ENCODE measurements at places on chromosomes 1 and 21.

- DNase-seq, result no peak
Observed at GRCh38 chr1:106780806-106781569, 275.5 kb upstream of the PRMT6 start.

DNA sequence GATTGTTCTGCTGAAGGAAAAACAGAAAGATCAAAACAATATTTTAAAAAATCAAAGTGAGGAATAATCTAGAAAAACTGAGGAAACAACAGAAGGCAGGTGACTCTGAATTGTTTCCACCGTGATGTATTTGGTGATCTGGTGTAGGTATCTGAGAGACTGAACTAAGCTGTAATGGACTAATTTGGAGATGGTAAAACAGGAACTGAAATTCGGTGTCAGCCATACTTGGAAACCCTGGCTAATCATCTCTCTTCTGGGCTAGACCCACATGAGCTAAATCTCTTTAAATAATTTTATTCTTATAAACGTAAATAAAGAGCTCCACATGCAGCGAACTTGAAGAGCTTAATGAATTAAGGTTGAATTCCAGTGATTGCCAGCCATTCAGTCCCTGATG lies 1226.1 kb downstream of the NCAM2 start:
- no peak for DNase-seq

DNA sequence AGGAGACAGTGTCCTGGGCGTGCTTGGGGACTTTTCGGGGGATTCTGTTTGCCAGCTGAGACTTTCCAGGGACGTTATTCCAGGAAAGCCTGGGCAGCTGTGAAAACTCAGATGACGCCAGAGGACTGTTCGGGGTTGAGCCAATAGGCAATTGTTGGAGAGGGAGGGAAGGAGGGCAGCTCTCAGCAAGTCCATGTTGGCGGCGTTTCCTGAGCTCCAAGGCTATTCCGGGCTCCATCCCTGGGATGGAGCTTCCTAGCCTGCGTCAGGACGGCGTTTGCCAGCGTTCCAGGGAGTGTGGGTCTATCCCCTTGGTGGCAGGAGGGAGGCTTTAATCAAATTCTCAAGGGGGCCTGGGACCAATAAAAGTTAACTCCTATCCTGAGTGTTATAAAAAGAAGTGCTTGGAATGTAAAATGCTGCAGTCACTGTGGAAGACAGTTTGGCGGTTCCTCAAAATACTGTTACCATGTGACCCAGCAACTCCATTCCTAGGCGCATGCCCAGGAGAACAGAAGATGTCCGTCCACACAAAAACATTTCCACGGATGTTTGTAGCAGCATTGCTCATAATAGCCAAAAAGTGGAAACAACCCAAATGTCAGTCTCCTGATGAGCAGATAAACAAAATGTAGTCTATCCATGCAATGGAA lies 15.2 kb downstream of the SLC27A3 start:
- DNase-seq, result no peak

DNA sequence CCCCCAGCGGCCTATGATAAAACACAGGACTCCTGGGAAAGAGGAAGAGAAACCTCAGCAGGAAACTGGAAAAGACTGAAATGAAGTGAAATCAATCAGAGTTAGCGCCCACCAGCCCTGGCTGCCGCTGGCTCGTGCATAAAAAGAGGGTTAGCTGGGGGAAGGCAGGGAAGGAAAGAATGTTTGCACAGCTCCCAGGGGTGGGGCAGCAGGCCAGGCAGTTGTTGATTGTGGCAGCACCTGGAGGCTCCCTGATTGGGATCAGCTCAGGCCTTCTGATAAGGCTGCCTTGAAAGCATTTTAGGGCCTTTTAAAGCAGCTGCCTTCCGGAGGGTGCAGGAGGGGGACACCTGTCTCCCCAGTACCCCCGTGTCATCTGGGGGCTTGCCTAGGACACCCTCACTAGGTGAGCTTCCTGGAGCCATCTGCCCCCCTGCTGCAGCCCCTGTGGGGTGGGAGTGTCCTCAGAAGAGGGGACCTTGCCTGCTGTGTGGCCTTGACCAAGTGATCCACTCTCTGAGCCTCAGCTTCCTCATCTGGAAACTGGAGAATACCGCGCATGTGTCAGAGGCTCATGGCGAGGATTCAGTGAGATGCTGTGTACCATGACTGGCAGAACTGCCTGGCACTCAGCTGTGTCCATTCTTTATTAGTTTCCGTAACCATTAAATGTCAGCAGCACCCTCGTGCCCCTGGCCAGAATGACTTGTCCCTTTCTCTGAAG lies 6.6 kb downstream of the EPHB2 start:
- no peak for DNase-seq

- no peak for DNase-seq
Observed at GRCh38 chr1:51295926-51296325, 34.4 kb downstream of the TTC39A start.

DNA sequence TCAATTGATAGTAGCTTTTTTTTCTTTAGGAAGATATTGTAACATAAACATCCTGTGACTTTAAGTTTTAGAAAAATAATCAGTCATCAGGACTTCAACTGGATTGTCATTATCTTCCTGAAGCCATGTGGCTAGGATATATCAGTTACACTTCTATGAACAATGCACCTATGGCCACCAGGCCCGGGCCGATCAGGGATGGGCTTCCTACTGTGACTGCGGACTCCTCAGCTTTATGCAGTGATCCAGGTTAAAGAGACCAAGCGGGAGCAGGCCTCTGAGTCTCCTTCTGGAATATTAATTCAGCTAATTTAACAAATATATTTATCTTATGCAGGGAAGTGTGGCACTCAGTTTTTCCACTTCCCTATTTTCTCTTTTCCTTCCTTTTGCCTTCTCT lies 200.6 kb downstream of the ADGRL2 start:
- DNase-seq, result no peak

DNA sequence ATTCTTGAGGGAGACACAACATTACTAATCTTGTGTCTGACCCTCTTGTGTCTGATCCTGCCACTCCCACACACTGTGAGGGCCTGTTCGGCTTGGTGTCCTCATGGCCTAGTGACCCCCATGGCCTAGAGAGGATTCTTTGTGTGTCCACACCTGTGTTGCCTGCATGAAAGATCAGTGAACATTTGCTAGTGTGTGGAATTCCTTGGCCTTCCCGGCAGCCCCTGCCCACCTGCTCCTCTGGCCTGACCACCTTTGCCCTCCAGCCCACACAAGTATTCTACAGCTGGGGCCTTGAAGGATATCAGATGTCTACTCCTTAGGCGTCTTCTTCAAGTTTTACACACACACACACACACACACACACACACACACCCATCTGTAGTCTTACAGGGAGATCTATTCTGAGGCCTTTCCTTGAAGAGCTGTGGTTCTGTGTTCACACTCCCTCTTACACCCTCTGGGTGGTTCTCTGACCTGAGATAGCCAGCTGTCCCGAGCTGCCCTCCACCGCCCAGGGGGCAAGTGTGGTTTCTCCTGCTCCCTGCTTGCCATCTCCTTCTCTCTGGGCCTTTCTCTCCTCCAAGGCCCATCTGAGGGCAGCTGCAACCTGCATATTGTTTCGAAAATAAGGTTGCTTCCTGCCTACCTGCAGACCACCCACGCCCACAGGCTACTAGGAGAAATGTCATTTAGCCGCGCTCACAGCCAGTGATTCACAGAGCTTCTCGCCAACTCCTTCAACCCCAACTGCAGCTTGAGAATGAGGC lies 45.4 kb downstream of the CD247 start:
- DNase-seq, result no peak

DNA sequence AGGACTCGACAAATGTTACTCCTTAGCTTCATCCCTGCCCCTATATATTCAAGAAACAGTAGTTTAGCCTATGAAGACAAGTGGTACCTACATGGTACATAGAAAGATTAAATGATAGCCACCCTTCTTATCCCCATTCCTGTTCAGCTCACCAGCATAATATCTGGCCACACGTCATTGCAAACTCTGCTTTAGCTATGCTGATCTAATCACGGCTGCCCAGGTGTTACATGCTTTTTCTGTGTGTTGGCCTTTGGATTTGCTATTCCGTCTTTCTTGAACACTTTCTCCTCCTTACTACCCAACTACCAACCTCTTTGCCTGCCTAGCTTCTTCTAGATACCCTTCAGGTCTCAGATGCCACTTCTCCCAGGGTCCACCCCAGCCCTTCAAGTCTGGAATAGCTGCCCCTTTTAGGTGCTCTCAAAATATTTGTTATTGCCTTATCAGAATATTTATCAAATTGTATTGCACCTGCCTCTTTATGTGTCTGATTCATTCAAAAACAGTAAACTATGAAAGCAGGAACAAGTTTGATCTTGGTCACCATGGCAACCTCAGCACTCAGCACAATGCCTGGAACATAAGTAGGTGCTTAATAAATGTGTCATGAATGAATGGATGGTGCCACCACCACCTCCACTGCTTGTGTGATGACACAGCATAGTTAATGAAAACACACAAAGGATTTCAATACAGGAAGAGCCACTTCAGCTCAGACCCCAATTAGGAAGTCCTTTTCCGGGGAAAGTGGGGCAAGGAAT lies 11.4 kb upstream of the DNASE2B start:
- DNase-seq, result no peak

- no peak for DNase-seq
Observed at GRCh38 chr1:164716992-164717703, 158.2 kb downstream of the PBX1 start.

GRCh38 chr1:222654849-222655248 lies 37.0 kb downstream of the MIA3 start:
- DNase-seq, result no peak

DNA sequence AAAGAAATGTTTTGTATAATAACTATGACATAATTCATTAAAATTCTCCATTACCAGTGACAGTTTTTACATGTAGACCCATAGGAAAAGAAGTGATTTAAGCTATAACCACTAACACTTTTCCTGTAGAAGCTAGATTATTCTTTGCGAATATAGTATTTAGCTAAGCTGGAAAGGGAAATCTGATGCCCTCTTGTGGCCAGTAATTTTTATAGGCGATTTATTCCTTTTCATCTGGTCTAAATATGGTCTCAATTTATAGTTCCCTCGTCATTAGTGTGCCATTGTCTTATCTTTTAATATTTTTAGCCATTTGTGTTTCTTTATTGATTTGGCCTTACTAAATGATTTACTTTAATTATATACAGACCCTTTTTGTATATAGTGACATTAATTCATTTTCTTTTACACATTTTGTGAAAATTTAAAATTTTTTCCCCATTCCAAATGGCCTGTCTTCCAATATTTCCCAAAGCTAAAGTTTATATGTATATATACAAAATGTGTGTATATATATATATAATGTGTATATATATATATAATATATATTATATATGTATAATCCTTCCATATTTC lies 26.7 kb downstream of the BTG3 start:
- peak; percentile 35 for DNase-seq

DNA sequence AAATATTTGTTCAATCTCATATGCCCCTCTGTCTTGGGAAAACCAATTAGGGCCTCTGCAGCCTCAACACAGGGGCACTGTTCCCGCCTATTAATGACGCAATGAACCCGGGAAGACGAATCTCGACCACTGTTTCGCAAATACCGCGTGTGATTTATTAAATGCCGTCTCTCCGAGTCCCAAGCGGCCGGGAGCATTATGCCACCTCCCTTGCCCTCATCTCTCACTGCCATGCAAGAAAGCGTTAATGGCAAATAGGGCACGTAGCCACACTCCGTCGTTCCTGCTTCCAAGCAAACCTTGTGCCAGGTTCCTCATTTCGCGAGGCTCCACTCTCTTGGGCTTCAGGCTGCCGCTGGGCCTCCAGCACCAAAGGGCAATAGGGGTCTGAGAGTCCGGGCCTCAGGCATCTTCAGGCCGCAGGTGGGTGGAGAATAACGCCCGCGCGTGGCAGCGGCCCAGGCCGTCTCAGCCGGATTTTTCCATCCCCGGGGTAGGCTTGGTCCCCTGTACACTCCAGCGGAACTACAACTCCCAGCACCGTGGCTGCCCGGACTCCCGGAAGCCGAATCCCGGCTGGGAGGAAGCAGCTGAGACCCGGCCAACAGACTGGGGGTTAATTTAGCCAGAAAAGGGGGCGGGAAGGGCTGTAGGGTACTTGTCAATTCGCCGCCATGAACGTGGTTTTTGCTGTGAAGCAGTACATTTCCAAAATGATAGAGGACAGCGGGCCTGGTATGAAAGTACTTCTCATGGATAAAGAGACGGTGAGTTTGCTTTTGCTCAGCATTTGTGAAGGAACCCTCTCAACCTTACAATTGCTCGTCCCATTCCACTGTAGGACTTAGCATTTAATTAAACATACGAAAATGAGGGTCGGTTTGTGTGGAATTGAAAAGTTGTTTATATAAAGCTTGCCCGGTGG lies at the start of gene VPS45:
TSS of gene VPS45 (plus strand) at position 593 of the 925 bp plus-strand sequence. CDS start at position 675, 82 bp downstream.
- peak; percentile 85 for DNase-seq

DNA sequence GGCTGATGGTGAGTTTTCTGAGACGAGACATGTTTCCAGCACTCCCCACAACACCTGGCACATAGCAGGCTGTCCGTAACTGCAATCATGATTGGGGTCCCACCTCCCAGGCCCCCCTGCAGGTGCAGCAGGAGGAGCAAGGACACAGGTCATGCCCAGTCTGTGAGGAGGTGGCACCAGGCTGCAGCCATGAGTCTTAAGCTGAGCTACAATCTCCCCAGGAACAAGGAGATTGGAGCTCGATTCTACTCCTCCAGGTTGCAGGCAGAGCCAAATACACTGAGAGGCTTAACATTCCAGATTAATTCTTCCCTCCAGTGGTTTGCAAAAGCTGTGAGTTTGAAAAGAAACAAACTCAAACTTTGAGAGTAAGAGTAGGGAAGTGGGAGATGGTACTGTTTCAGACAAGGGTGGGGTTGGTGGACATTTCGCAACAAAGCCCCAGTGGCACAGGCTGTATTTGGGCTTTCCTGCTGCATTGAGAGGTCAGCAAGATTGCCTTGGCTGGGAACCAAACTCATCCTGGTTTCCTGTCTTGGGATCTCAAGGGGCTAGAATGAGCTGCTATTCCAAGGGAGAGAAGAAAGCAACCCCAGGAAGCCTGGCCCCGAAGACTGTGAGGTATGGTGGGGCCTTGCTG lies 64.8 kb upstream of the GALNT2 start:
- no peak for DNase-seq

GRCh38 chr1:40766017-40766416 lies 17.6 kb upstream of the KCNQ4 start:
- DNase-seq, result no peak

DNA sequence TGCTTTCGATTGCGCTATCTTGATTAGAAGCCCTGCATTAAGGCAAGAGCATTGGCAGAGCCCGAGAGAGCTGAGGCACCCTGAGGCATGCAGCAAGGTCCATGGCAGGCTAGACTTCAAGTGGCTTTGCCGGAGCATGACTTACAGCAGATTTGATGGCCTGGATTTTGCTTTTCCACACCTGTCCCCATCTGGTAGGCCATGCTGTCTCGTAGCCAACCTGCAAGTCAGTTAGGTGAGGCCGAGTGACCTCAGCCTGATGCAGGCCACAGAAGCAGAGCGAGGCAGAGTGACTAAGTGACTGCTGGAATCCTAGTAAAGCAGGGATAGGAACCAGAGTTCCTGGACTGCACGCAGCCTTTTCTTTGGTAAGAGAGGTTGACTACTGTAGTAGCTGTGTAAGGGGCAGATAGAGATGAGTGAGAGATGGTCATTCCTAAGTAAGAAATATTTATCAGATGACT lies 148.9 kb downstream of the PBX1 start:
- DNase-seq, result peak; percentile 61

- DNase-seq, result peak; percentile 41
Observed at GRCh38 chr1:67850151-67850551, 16.9 kb upstream of the GNG12 start.

GRCh38 chr1:55304229-55304740 lies 89.1 kb upstream of the USP24 start:
- DNase-seq, result no peak
